Midbrain (tissue), 1 donor: ENCODE measurements at places on chromosomes 16 and 17.
A peak's percentile ranks its signal among the peaks of the same experiment; 100 is the strongest.

- DNase-seq = peak; percentile 44
These were observed 1.9 kb upstream of the MLLT6 start for GRCh38 chr17:38702916-38703741.

- DNase-seq = no peak
These were observed 55.7 kb downstream of the SYNRG start for GRCh38 chr17:37553401-37553966.

- DNase-seq = no peak
These were observed 41.5 kb upstream of the B4GALNT2 start for GRCh38 chr17:49090878-49091594.

DNA sequence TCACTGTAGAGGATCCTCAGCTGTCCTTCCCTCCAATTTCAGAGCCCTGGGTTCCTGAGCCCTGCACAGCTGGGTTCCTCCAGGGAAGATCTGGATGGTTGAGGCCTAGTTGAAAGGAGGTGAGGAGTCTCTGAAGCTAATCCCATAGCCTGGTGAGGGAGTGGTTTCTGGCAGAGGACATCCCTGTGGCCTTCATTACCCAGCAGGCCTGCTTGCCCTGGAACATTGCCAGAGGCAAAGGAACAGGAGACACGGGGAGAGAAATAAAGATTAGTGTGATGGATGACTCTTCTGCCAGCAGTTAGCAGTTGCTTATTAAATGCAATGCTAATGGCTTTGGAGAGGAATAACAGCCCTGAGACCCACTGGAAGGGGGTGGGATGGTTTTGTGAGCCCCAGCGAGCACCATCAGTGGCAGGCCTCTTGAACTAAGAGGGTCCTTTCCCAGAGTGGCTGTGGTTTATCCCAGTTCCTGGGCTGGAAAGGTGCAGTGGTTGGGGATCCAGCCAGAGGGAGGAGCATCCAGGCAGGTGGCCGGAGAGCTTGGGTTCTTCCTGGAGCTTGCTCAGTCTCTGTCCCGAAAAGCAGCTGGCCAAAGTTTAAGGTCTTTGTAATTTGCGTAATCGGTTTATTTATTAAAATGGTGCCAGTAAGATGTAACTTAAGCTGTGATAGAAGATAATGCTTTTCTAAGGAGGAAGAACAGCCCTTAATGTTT, 209.7 kb downstream of the CCDC182 start:
- no peak for DNase-seq

DNA sequence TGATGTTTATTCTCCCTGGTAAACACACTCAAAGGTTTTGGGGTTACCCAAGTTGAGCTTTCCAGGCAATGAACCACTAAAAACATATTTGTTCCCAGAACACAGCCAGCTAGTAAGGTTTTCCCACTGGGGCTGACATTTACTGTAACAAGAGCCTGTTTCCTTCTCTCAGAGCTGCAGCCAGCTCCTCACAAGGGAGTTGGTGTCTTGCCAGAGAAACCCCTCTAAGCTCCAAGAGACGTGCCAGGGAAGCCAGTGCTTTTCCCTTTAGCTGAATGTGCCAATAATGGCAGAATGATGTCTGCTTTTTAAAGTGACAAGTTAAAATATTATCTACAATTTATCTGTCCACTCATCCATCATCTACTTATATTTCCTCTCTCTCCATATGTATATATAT, 170.8 kb upstream of the RBFOX1 start:
- DNase-seq = no peak

DNA sequence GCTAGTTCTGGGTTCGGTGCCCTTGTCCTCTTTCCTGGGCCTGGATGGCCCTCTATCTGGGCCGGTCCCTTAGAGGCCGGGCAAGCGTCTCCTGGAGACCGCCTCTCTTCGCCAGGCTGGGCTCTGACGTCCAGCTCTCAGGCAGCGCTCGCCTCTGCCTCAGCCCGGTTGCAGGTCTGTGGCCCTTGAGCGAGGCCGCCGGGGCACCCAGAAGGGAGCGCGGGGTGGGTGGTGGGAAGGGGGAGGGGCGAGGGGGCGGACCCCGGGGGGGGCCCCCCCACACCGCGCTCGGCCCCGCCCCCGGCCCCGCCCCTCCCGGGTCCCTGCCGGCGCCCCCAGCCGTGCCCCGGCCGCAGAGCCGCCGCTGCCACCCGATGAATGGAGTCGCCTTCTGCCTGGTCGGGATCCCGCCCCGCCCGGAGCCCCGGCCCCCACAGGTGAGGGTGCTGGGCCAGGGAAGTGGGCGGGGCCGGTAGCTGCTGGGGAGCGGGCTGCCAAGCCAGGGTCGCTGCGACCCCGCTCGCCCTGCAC, at the start of gene ARHGAP23:
ARHGAP23 (plus strand) TSS at position 353 of the 531 bp plus-strand sequence; CDS start at position 375, 22 bp downstream.
- DNase-seq = peak; percentile 79
